ENCODE measurements at places on chromosomes 16 and 17.

DNA sequence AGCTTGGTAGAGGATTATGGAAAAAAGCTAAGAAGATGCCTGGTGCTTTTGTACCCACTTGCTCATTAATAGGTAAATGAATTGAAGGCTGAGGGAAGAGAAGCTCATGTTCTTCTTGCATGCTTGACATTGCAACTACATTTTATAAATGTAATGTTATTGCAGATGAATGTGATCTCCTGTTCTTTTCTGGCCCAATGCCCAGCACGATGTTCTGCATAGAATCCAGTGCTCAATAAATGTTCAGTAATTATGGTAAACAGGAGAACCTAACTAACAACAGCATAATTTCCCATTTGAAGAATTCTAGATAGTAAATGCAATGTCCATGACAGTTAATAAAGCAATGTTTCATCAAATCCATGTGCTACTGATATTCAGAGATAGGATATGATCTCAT lies 638.2 kb upstream of the SOX9 start:
- no peak for DNase-seq

DNA sequence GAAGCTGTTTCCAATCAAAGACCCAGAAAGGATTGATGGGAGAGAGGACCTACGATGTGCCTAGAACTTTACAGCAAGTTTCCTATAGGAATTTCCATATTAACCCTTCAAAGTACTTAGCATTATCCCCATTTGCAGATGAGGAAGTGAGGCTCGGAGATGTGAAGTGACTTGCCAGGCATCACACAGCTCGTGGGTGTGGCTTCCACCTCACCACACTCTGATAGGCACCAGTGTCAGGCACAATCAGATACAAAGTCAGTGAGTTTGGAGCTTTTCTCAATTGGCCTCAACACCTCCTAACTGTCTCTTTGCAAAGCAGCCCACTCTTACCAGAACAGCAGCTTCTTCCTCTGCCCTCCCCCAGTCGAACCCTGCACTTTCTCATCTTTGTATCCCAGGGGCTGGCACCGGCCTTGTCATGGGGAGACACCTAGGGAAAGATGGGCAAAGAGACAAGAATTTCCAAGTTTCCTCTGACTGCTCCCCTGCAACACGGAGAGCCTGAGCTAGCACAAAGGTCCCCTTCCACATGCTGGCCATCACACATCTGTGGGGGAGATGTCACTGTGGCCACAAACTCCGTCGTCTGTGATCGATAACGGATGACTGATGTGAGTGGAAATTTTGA lies 37.4 kb upstream of the CCL1 start:
- no peak for DNase-seq

- no peak for DNase-seq
Observed at GRCh38 chr16:88906535-88907105, 40.2 kb upstream of the PABPN1L start.

- no peak for DNase-seq
Observed at GRCh38 chr17:28554565-28554964, 2.1 kb upstream of the UNC119 start.

DNA sequence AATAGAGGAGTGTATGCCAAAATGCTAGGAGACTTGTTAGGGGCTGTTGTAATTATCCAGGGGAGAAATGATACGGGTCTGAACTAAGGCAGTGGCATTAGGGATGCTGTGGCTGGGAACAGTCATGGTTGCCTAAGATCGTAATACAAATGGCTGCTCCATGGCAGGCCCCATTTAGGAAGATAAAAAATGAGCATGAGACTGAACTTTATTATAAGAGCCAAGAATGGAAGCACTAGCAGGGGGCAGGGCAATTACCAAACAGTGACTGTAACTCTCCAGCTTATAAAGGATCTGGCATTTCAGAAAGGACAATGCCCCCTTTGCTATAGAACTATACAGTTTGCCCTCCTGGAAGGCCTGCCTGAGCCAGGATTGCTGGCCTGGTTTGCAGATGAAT lies 503.3 kb upstream of the CDH5 start:
- no peak for DNase-seq

GRCh38 chr17:44832805-44833204 lies 2.7 kb upstream of the GJC1 start:
- DNase-seq, result no peak

DNA sequence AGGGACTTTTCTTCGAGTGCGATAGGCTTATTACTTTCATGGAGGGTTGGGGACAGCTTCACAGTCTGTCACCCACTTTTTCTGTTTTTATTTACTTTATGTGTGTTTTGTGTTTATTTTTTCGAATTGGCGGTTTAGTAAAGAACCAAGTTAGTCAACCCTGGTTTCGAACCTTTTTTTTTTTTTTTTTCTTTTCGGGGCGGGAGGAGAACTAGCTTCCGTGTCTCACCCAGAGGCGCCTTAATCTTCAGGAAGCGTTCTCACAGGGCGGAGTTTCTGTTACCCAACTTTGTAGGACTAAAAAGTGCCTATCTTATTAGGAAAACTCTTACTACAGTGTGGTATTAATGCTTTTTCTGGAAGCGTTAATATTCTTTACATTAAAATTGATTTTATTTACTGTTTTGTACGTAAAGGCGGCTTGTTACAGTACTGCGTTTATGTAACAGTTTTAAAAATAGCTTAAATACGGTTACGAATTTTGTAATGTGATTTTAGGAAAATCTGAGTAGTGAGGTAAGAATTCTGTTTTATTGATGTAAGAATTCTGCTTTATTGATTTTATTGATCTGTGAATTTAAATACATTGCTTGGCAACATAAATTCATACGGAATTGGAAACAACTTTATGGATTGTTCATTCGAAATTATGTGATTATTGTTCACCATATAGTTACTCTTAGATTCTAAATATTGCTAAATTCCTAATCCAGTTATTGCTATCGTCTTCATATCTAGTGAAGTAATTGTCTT lies 885 bp downstream of the ZNF207 start:
- DNase-seq, result no peak

DNA sequence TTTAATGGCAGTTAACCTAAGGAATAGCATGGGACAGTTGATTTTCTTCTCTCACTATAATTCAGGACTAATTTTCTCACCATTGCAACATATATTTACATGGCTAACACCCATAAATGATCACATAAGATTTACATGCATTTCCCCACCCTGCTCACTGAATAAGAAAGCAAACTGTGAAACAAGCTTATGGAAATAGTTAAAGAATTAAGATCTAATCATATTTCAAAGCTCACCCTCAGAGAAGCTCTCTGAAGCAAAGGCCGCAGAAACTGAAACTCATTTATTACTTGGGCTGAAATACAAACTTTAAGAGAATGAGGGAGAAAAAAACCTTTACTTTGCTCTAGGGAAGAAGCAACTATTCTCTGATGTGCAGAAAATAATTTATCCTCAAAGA lies 218.7 kb upstream of the AXIN2 start:
- DNase-seq, result no peak

DNA sequence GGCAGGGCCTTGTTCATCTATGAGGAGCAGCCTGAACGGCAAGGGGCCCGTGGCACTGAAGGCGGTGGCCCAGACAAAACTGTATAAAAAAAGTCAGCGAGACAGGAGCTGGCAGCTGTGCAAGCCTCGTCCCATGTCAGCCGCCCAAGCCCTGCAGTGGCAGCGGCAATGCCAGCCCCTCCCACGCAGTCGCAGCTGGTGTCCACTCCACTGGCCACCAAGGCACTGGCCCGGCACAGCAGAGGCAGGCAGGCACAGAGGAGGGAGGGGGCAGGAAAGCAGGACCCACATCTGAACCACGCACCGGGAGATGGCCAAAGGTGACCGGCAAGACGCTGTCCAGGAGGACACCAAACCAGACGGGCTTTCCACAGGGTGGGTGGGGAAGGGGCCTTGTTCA lies 15.9 kb upstream of the C16orf95 start:
- no peak for DNase-seq

- DNase-seq, result no peak
Observed at GRCh38 chr17:20010099-20010863, 1.1 kb downstream of the SPECC1 start.

DNA sequence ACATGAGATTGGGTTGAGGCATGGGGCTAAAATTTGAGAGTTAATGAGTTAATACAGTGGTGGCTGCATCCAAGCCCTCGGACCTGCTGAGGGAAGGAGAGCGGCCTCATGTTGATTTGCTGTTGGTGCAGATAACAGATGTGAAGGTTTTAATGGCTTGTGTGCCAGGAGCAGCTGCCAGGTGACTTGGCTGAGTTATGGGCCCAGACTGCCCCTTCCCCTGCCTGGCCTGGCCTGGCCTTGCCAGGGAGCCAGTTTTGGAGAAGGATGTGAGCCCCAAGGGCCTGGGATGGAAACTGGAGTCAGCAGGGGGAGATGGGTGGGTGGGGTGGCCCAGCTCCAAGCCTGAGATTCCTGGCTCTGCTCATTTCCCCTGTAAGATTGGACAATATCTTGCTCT lies 230.1 kb downstream of the CBLN1 start:
- no peak for DNase-seq

DNA sequence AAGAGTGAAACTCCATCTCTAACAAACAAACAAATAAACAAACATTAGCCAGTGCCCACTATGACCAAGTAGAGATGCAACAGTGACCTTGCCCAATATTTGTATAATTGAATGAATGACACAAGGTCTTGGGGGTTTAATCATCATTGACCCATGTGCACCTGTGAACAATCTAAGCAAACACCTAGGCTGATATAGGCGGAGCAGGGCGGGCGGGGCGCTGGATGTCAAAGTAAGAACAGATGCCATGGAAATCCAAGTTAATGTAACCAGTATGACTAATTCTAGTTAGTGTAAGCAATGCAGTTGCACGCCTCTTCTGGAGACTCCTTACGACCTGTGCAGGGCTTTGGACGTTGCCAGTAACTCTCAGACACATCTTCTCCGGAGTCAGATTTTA lies 17.6 kb downstream of the RCVRN start:
- no peak for DNase-seq

GRCh38 chr16:77469634-77470033 lies 34.8 kb upstream of the ADAMTS18 start:
- no peak for DNase-seq

GRCh38 chr17:78532922-78533640 lies 44.1 kb downstream of the DNAH17 start:
- DNase-seq, result no peak

DNA sequence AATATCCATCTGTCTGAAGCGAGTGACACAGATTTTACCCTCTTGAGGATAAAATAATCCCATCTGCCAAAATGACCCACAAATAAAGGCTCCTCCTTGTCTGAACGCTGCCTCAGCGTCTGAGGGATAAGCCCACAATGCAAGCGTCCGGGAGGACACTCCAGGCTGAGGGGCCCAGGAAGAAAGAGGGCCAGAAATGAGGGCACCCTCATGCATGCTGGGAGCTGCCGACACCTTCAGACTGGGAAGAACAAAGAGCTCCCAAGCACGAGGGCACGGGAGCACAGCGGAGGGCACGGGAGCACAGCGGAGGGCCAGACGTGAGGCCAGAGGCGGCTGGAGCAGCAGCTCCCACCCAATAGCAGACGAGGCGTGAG lies 126.9 kb downstream of the ZNF778 start:
- DNase-seq, result no peak

DNA sequence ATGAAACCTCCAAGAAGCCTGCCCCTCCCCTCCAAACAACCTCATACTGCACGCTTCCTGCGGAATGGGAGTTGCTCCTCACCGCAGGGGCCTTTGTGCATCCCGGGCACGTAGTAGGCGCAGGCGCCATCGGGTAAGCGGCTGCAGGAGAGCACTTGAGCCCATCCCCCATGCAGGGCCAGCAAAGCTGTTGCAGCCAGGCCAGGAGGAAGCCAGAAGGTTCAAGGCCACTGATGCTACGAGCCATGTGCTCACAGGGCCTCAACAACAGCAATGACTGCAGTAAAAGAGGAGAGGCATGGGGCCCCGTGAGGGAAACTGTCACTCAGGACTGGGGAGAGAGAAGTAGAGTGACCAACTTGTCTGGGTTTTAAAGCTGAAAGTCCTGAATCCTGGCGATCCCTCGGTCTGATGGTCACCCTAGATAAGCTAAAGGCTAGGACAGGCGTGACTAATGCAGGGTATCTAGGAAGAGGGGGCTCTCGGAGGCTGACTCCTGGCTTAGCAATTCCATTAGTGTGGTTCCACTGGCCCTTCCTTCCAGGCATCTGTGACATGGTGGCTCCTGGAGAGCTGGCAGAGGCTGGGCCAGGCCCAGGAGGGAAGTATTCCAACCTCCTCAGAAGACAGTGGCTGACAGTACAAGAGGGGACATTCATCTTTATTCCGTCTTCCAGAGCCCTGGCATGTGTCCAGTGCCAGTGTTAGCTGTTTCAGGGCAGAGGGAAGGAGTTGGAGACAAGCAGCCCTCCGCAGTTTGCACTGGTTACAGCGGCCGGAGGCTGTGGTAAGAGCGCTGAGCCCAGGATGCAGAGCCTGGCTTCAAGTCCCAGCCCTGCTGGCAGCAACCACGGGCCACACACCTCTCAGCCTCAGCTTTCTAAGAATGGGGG lies 20.8 kb downstream of the GOSR2 start:
- DNase-seq, result no peak

GRCh38 chr16:21644674-21645073 lies 7.7 kb downstream of the IGSF6 start:
- DNase-seq, result no peak

- DNase-seq, result no peak
Observed at GRCh38 chr17:61495161-61495857, 43.1 kb downstream of the TBX4 start.

GRCh38 chr16:78421181-78421708 lies 321.8 kb downstream of the WWOX start:
- DNase-seq, result no peak

GRCh38 chr16:19700319-19700781 lies 17.7 kb downstream of the KNOP1 start:
- no peak for DNase-seq

DNA sequence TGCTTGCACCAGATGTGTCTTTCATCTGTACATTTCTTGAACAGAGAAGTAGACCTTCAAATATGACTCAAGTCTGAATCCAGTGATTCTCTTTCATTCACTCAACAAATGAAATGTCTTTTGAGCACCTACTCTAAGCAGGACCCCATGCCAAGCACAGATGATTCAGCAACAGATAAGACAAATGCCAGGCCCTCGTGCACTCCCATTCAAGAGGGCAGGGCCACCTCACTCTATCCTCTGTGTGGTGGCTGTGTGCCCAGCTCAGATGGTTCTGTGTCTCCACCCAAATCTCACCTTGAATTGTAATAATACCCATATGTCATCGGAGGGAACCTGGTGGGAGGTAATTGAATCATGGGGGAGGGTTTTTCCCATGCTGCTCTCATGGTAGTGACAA lies 74.1 kb upstream of the NKD1 start:
- no peak for DNase-seq
